ENCODE measurements at places on chromosomes 2 and 18.

DNA sequence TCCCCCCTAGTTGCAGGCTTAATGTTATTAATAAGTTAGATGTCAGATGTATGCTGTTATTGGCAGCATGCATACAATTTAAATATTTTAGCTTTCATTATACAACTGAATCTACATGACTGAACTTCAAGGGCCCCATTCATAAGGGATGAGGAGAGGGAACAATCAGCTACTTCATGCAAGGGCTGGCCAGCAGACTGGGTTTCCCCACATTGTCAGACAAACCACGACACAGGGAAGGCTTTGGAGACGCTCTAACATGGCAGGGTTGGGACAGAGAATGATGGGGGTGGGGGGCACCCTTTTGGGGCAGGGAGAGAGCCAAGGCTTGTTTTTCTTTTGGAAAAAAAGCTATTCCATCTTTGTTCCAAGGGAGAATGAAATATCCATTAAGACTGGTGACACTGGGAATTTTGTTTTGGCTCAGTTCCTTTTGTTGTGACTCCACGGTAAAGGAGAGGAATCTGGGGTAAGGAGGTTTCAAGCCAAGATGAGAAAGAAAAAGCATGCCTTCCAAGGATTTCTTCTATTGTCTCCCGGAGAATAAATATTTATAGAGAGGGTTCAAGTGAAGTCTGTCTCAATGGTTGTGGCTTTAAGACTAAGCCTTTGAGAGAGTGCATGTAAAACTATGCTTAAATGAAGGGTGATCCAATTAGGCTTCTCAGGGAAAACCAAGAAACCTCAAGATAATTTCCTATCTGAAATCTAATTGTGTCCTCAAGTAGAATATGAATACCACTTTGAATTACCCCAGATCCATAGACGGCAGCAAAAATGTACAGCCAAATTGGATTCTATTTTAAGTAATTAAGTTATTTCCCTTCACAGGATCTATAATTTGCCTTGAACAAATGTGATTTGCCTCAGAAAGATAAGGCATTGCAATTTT lies 5.4 kb downstream of the CXCR4 start:
- peak; percentile 83 for DNase-seq

- no peak for DNase-seq
Measured at GRCh38 chr2:160418853-160419252, 74.8 kb downstream of the RBMS1 start.

DNA sequence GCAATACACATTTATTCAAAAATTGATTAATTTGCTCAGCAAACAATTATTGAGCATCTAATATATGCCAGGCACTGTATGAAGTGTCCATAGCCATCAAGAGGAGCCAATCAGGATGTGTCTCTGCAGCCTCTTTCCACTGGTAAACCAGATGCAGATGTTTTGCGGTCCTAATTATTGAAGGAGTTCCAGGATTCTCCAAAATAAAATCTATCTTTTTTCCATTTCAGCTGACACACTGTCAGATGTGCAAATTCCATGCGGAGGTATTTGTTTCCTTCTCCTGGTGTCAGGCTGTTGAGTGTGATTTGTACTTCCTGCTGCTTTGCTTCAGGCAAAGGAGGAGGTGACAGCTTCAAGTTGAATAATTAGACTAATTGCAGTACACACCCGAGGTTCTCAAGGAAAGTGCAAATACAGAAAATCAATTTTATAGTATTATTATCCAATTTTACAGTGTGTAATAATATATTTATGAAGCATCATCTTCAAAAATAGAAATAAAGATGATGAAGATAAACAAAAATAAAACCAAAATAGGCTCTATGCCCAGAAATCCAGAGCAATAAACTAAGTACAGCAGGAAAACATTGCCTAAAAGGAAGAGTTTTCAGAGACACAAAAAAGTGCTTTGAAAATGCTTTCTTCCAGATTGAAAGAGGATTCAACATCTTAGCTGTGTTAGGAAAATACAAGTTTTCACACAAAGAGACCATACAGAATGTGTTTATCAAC lies 1352.9 kb upstream of the CHAC2 start:
- DNase-seq: no peak

DNA sequence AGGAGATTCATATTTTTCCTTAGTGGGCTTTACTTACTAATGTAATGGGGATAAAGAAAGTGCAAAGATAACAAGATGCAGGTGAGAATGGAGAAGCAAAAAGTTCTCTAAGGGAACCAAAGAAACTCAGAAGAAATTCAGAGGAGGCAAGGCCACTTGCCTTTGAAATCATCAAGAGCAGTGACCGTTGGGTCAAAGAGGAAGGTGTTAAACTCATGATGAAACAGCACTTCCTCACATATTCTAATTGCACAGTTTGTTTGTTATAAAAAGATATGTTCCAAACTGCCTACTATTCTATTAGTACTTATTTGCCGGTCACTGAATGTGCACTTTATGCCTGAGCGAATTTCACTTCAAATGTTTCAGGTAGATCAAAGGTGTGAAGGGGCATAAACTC lies 975.1 kb downstream of the BCL11A start:
- no peak for DNase-seq

DNA sequence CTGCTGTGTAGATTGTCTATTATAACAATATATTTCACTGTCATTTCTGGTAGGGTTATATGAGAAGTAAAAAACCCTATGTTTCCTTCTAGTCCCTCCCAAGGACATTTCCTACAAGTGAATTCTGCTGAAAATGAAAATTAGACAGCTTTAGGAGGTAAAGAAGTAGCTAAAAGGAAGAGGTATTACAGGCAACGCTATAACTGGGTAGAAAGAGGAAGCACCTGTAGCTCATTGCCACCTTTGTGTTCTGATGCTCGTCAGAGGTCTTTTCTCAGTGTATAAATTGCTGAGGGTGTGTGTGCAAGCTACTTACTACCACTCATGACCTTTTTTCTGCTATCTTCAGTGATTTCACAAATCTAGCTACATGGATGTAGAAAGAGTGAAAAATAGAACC lies 1.4 kb downstream of the DNAJC10 start:
- no peak for DNase-seq
